ENCODE measurements at places on chromosomes 1 and 21. TPM values are rescaled to one million over a fixed set of nuclear protein-coding genes. Genes with fewer than 3 reads are reported as not detected.

The CD247 gene
- total RNA-seq = 0.18 TPM

DNA sequence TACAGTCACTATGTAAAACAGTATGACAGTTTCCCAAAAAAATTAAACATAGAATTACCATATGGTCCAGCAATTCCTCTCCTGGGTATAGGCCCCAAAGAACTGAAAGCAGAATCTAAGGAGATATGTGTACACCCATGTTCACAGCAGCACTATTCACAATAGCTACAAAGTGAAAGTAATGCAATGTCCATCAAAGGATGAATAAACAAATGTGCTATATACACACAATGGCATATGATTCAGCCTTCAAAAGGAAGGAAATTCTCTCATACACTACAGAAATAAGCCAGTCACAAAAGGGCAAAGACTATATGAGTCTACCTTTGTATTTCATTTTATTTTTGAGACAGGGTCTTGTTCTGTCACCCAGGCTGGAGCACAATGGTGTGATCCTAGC, 120.4 kb downstream of the TOMM20 start:
- no peak for DNase-seq

DNA sequence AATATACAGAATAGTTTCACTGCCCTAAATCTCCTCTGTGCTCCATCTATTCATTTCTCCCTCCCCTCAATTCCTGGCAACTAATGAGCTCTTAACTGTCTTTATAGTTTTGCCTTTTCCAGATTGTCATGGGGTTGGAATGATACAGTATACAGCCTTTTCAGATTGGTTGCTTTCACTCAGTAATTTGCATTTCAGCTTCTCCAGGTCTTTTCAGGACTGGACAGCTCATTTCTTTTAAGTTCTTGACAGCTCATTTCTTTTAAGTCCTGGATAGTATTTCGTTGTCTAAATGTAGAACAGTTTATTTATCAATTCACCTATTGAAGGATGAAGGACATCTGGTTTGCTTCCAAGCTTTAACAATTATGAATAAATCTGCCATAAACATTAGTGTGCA, 22.6 kb downstream of the KRTAP21-3 start:
- DNase-seq = no peak

- DNase-seq = no peak
Observed at GRCh38 chr1:232697187-232697822, 67.4 kb upstream of the SIPA1L2 start.

DNA sequence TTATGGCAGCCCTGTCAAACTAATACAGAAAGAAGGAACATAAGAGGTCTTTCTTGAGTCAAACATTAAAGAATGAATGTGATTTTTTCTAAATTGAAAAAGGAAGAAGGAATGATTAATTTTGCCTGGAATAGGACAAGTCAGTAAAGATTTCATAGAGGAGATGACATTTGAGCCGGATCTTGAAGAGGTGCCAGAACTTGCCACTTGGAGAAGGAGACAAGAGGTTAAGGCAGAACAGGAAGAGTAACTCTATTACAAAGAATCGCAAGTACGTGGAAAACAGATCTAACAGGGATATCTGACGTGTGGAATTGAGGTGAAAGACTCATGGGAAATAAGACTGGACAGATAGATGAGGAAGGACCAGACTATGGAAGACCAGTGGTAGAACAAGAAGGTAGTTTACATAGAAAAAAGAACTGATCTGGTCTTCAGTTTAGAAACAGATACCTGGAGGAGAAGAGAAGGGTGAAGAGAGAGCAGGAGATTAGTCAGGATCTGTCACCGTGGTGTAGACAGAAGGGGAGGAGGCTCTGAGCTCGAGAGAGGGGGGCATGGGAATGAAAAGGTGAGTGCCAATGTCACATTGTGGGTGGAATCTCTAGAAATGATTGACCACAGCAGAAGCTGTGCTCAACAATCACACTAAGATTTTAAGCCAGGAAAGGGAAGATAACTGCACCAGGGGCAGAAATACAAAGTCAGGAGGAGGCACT, 32.5 kb downstream of the RHOU start:
- no peak for DNase-seq

DNA sequence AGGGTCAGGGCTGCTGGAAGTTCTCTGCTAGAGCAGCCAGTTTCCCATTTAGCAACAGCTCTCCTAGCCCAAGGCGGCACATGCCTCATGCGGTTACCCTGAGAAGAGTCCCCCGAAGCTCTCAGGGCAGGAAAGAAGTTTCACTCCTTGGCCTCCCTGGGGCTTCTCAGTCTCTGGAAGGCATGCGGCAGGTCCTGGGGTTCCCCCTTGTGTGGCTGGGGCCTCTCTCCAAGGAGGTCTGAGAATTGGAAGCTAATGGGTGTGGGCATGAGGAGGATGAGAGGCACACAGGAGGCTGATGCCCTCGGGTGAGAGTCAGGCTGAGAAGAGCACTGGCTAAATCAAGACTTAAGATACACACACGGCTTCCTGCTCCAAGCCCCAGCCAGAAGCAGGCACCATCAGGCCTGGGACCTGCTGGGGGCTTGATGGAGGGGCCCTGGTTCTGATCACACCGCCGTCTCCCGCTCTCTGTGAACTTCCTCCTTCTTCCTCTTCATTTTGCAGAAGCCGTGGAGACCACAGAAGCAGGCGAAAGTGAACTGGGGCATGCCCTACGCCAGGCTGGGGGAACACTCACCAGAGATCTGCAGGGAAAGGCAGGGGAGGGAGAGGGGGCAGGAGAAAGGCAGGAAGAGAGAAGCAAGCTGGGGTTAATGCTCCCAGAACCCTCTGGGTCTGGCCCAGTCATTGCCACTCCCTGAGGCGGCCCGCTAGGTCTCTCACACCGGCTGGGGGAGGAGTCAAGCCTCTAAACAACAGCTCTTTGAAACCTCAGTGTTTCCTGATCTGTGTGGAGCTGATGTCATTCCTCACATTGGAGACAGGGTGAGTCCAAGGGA, 15.1 kb downstream of the BLACAT1 start:
- peak; percentile 91 for DNase-seq

The OR2M3 gene
- total RNA-seq = not detected

The OR2T35 gene
- total RNA-seq = not detected

The HPCAL4 gene
- total RNA-seq = not detected

GRCh38 chr1:143718524-143718923, 253.3 kb downstream of the FAM72C start:
- DNase-seq = no peak

- DNase-seq = no peak
Observed at GRCh38 chr1:113941245-113941559, 12.1 kb downstream of the HIPK1 start.

GRCh38 chr1:9717193-9718005, 65.9 kb downstream of the PIK3CD start:
- no peak for DNase-seq

- no peak for DNase-seq
Observed at GRCh38 chr1:168834225-168834872, 105.3 kb upstream of the DPT start.

The FNDC10 gene
- total RNA-seq = 0.20 TPM

The GJA4 gene
- total RNA-seq = not detected

- no peak for DNase-seq
Observed at GRCh38 chr1:21725748-21726392, 56.7 kb upstream of the RAP1GAP start.

The SPRR2D gene
- total RNA-seq = not detected

- DNase-seq = no peak
Observed at GRCh38 chr1:95879498-95880050, 645.6 kb downstream of the RWDD3 start.

The ALPL gene
- total RNA-seq = not detected

GRCh38 chr1:225449261-225449660, 21.4 kb upstream of the LBR start:
- DNase-seq = peak; percentile 86

The APOBEC4 gene
- not detected for total RNA-seq

DNA sequence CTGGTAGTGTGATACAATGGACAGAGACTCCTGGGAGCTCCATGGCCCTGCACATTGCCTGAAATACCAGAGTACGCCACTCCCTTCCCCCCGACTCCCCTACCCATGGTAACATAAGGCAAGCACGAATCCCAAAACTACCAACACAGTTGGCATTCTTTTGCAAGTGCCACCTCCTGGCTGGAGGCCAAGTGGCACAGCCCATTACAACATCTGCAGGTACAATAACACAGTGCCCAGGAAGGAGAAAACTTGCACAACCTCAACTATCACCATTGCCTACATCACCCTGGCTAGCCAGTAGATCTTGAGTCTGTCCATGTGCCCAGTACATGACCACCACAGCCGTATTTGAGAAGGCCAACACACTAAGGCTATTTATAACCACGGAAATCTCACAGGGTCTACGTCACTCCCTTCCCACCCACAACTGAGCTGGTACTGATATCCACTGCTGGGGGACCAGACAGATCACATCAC, 11.7 kb downstream of the ADAMTS1 start:
- DNase-seq = no peak

DNA sequence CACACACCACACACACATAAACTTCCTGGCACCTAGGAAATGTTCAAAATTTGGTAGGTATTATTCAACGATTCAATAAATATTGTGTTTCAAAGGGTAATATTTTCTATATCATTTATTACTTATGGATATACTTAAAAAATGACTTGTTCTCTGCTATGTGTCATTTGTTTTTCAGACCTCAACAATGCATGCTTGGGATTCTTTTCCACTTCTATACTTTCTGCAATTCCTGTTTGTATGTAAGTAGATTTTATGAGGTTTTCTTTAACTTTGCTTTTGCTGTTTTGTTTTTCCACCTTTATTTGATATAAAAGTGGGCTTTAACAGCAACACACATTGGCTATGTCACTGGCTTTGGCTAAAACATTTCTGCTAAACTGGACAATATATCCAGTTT, 3.5 kb downstream of the CEP170 start:
- DNase-seq = no peak

The TUFT1 gene
- total RNA-seq = 7.2 TPM

- DNase-seq = no peak
Observed at GRCh38 chr1:117268535-117269455, 58.1 kb upstream of the VTCN1 start.

The SYCP1 gene
- total RNA-seq = not detected
